Dermis blood vessel endothelial cell (primary cell): ENCODE measurements at places on chromosomes 4 and X.
A peak's percentile ranks its signal among the peaks of the same experiment; 100 is the strongest.

DNA sequence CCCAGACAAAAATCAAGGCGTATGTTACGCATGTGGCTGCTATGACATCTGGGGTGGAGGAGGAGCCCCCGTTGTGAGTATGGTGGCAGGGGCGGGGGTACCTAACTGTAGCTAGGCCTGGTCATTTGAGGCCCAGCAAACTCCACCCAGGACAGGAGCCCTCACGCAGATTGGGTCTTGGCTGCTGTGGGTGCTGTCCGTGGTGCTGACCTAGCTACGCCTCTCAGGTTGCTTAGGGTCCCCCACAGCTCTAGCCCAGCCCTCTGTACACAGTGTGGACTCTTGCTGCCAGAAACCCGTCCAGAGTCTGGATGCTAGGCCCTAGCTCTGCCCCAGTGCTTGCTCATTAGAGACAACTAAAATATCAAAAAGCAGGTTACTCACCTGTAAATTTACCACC lies 146.7 kb upstream of the PSAPL1 start:
- DNase-seq = peak; percentile 51

DNA sequence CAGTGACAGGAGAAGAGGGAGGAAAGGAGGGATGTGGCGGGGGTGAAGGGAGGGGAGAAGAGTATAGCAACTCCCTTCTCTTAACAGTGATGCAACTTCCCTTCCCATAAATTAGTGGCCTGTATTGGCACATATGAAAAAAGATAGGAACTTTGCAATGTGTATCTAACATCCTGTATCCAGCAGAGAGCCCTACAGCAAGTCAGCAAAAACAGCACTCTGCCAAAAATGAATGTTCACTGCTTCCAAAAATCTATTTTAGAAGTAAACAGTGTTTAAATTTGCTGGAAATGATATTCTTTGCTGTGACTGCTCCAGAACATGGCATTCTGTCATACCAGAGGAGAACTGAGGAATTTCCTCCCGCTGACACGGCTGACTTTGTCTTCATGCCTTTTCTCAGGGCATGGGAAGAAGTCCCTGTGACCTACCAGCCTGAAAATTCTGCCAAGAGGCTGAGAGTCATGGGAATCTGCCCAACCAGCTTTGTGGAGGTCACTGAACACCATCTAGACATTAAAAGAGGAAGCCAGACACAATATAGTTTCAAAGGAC lies 343.4 kb upstream of the RASGEF1B start:
- no peak for DNase-seq

DNA sequence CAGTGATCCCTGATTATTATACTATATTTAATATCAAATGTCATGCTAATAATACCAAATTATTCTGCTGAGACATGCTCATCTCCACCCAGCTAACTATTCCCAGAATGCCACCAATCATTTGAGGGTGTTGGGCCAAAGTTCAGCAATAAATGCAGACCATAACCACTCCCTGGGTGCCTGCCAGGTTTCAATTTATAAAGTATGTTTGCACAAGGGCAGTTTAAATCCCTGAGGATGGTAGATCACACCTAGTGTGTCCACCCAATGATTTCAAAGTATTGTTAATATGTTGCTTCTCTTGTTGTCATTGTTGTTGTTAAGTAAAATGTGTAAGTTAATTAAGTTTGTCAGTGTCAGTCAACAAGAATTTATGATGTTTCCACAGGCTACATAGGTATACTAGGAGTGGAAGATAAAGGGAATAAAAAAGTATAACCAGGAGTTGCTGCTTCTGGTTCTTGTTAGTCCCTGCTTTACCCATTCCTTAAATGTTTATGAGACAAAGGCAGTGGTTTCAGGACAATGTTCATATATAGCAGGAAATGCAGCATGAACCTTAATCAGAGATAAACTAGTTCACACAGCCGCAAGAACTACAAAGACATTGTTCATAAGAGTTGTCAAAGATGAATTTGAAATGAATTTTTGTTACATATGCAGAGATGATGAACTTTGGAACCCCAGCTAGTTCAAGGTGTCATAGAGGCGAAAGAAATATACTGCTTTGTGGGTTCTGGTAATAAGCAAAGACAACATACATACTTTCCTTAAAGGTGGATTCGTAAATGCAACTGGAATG lies 25.5 kb downstream of the HPGD start:
- DNase-seq = no peak

- peak; percentile 51 for DNase-seq
Measured at GRCh38 chrX:97026406-97026805, 142.7 kb downstream of the RPA4 start.

DNA sequence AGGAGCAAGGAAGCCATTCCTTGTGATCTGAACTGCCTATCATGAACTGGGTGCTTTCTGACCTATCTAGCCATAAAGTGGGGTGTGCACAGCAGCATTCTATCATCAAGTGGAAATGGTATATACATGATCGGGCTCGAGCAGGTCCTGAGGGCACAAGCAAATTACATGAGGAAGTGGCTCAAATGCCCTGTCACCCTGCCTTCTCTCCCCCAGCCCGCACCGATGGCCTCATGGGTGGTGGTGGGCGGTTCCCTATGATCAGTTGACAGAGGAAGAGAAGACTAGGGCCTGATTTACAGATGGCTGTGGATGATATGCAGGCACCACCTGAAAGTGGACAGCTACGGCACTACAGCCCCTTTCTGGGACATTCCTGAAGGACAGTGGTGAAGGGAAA lies 46.3 kb upstream of the BCLAF3 start:
- DNase-seq = no peak

DNA sequence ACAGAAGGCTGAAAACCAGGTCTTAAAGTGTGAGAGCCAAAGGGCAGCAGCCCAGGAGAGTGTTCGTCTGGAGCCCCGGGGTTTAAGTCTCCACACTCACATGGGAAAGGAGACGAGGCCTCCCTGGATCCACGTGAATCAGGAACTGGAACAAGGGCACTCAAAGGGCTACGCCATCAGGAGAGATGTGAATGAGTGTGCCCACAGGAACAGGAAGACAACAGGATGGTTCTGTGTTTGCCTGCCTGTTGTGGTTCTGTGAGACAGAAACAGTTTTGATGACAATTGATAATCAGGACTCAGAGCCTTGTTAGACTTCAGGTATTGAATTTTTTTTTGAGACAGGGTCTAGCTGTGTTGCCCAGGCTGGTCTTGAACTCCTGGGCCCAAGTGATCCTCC lies 4.9 kb upstream of the CTBP1 start:
- no peak for DNase-seq

DNA sequence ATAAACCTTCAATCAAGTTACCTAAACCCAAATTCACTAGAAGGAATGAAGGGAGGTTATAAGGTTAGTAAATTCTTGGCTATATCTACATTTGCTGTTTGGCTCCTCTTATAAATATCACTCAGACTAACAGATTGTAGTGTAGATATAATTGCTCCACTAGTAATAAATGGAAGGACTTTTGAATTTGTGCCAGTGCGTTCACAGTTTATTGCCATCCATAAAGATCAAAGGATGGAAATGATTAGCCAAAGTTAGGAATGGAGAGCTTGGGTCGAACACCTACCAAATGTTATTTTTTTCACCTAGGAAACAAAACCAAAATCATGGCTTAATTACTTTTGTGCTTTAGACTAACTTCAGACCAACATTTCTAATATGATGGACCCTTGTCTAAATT lies 9.2 kb downstream of the DTHD1 start:
- no peak for DNase-seq

GRCh38 chr4:41331224-41331623 lies 74.5 kb downstream of the UCHL1 start:
- no peak for DNase-seq

GRCh38 chr4:147312376-147313046 lies 168.4 kb upstream of the EDNRA start:
- DNase-seq = no peak

GRCh38 chr4:5751666-5752375 lies 40.8 kb downstream of the EVC start:
- DNase-seq = no peak

DNA sequence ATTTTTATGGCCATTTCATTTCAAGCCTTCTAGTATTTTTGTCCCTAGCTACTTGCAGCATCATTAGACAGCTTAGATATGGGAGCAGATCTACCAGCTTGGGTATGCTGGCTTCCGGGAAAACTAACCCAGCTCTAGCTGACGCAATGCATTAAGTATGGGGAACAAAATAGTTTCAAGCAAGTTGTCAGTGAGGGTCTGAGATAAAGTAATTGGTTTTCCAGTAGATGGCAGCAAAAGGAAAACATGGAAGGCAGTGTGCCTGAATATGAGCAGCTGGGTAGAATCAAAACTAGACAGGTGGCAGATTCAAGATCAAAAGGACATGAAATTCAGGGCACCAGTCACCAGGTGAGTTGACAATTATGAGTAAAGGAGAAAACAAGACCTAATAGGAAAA lies 340.9 kb upstream of the CTSO start:
- DNase-seq = no peak

GRCh38 chr4:35164063-35164462 lies 1080.3 kb downstream of the ARAP2 start:
- no peak for DNase-seq

DNA sequence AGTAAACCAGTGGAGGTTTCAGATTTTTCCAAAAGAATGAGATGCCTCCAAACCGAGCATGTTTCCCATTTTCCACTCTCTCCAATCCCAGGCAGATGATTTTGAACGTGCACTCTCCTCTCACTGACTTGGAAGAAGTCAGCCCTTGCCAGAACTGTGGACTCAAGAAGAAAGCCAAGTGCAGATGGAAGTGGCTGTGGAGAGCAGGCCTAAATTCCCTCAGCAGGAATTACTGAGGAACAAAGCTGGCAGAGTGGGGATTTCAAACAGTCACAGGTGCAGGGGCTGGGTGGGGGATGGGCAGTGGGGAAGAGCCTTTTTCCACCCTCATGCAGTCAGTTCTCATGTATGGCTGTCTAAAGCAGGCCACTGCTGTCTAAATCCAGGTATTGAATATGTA lies 83.5 kb upstream of the PLAC1 start:
- DNase-seq = no peak

DNA sequence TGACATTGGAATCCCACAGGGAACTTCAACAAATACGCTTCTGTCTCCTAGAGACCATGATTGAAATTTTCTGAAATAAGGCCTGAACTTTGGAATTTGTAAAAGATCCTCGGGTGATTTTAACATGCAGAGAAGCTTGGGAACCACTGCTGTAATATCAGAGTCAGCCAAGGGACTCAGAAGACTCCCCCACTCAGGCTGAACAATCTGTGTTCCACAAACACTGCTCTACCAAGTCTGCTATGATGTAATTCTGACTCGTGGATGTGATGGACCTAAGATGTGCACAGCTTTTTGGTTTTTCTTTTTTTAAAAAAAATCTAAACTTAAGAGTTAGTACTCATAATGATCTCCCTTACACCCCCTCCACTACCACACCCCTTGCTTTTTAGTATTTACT lies 26.0 kb downstream of the LRP2BP start:
- no peak for DNase-seq

GRCh38 chr4:154119317-154119716 lies 330.4 kb upstream of the SFRP2 start:
- DNase-seq = no peak

DNA sequence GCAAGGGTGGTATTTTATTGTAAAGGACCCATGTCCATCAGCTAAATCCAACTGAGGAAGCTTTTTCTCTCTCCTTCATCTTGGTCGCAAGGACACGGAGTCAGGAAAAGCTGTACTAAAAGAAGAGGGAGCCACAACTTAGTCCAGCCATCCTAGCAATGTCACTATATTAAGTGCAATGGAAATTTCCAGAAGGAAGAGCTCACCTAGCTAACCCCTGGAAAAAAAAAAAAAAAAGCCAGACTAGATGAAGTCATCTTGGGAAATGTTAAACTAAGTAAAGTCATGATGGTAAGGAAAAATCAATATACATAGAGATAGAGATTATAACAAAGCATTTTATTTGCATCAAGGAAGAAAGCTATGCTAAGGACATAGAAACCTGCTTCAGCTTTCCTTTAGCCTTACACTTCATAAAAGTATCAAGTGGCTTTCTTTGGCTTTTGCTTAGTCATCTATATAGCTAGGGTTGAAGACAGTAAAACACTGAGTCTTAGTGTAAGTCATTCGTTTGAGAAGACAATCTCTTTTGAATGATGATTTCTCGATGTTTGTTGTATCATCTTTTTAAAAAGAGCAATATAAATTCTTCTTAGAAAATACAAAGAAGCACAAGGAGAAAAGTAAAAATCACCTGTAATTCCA lies 18.6 kb upstream of the CA5B start:
- DNase-seq = no peak

DNA sequence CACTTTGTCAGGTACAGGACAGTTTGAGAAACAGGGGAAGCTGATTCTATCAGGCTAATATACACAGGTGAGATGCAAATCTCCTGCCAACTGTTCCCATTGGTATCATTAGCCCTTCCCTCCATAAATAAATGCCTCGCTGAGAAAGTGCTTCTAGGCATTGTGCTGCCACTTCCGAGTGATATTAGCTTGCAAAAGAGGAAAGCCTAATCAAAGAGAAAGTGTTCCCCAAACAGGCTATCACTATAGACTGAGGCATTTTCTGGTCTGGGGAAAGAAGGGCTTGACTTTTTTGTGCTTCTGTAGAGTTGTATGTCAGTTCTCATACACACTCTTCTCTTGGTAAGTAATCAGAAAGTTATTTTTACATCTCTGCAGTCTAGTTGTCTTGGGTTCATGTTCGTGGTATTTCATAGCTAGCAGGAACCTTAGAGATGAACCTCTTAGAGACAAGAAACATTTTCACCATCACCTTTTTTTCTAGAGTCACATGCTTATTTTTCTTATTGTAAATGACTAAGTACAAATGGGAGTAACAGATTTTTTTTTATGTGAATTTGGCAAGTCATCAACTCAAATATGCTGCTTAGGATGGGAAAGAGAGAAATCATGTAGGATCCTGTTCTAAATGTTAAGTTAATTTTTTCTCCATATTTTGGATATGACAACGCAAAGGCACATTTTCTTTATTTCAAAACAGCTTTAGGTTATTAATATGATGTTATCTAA lies 1009.8 kb downstream of the ADGRL3 start:
- DNase-seq = no peak

GRCh38 chrX:150544835-150545770 lies 23.3 kb upstream of the MTM1 start:
- peak; percentile 20 for DNase-seq

DNA sequence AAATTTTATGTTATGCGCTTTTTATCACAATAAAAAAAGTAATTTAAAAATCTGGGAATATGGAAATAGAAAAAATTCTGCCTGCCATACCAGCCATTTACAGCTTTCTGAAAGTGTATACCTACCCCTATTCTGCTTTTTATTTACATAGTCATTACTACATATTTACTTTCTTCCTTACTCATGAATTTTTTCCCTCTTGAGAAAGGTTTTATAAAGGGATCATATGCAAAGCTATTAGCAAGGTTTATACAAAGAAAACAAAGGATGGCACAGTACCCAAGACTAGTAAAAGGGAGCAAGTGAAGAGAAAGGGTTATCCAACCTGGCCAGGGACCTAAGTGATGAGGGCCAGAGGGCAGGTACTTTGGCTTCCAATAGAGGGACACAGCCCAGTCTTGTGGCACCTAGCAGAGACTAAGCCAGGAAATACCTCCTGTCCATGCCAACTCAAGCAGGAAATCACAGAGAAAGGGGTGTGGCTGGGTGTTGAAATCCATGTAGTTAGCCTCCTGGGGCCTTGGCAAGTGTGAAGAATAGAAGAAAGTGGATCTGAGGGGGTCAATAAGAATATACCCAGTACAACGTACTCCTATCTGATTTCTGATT lies 207.3 kb upstream of the VEGFC start:
- peak; percentile 13 for DNase-seq
